Uterus (tissue), 4 donors: ENCODE measurements at places on chromosomes 1 and 21. TPM values are rescaled to one million over a fixed set of nuclear protein-coding genes. Genes with fewer than 3 reads are reported as not detected.
A peak's percentile ranks its signal among the peaks of the same experiment; 100 is the strongest.

DNA sequence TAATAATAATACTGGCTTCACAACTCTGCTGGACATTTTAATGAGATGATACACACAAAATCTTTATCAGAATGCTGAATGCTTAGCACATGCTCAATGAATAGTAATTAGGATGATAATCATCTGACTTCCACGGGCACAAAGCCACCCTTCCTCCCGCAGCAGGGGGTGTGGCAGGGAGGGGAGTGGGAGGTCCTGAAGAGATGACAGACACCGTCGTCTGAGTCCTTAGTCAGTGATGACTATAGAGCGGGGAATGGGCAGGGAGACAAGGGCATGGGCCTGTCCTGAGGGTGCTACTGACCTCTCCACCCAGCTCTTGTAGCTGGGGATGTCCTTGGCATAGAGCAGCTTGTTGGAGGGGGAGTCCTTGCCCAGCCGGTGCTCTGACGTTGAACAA lies 117.6 kb upstream of the CD34 start:
- no peak for DNase-seq

GRCh38 chr1:220528679-220529501 lies 954 bp downstream of the MARK1 start:
- DNase-seq, result peak; percentile 17

DNA sequence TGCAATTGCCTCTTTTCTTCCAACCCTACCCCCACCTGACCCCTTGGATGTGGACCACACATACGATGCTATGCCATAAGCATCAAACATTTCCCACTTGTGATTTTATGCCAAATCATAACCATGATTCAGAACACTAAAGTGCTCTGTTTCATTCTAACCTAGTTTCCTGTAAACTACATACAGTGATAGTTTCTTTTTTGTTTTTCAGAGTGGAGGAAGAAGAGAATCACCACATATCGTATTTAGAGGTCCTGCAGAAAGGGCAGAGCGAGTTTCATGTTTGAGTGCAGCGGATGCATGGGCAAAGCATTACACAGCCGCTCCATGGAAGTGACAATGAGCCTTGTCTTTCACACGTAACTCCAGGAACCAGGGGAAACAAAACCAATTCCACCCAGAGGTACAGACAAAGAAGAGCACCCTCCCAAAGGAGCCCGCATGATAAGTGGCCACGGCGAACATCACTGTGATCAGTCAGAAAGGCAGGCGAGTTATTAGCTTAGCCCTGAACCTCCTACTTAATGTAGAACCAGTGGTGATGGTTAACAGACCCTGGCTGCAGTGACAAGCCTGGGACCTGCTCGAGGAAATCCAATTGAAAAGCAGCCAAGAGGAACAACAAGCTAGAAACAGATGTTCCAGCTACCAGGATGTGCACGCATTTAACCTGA lies 64.0 kb upstream of the ZNF281 start:
- no peak for DNase-seq

The CCDC27 gene
- total RNA-seq, result not detected

DNA sequence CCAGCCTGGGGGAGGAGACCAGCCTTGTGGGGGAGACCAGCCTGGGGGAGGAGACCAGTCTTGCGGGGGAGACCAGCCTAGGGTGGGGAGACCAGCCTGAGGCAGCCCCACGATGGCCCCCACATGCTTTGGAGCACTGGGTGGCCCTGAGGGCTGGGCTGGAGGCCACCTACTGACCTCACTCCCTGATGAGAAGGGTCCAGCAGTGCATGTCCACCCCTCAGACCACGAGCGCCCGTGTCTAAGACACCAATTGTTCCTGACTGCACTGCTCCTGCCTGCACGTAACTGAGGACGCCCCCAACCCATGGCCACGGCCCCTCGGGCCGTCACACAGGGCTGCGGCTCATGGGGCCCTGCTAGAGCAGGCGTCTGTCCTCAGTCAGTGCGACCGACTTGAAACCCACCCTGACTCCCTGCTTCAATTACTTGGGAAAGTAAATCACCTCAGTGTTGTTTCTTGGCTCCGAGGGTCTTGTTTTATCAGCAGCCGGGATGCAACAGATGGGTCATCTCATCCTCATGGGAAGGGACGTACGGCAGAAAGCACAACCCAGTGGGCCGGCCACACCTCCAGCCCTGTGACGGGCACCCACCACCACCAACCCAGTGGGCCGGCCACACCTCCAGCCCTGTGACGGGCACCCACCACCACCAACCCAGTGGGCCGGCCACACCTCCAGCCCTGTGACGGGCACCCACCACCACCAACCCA lies at the start of gene SPATC1L:
Gene SPATC1L (minus strand): TSS at position 550 of the 715 bp plus-strand sequence. CDS start 1,643 bp downstream, outside the sequence.
- DNase-seq, result peak; percentile 76

- no peak for DNase-seq
Observed at GRCh38 chr1:181117648-181118449, 29.3 kb downstream of the IER5 start.

The OPRD1 gene
- not detected for total RNA-seq

- no peak for DNase-seq
Observed at GRCh38 chr21:36254106-36254941, 65.7 kb upstream of the MORC3 start.

GRCh38 chr1:38852780-38853179 lies 6.8 kb downstream of the RRAGC start:
- no peak for DNase-seq

GRCh38 chr21:32682696-32683474 lies 44.9 kb downstream of the SYNJ1 start:
- no peak for DNase-seq

- no peak for DNase-seq
Observed at GRCh38 chr21:31457675-31458074, 113.6 kb upstream of the TIAM1 start.

DNA sequence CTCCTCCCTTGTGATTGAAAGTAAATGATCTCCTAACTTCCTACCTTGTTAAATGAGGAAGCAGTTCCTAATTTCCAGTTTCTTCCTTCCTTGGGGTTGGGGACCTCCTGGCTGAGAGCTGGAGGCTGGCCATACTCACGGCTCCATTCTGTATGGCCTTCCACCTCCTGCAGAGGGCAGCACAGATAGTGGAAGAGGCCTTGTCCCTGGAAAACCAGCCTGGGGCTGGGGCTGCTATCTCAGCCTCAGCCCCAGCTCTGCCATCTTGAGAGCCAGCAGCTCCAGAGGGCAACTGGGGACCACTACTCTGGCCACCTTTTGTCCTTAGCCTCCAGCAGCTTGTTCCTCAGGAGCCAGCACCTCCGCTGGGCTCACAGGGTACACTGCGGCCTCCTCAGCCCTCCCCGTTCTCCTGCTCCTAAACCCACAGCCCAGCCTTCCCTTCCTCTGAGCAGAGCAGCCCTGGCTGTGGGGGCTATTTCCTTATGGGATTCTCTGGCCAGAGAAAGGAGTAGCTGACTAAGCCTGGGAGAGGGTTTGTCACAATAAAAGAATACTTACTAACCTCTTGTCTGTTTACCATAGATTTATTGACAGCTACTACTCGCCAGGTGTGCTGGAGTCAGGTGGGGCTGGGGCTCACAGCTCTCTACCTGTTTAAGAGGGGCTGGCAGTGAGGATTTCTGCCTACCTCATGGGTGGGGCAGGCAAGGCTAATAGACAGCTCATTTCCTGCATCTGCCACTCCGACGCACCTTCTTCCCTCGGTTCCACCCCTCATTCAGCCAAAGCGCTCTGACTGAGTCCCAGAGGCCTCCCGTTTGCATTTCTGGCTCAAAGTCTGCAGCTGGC lies 6.3 kb downstream of the TMEM234 start:
- peak; percentile 42 for DNase-seq

GRCh38 chr1:206909161-206909882 lies 12.1 kb downstream of the IL24 start:
- peak; percentile 39 for DNase-seq
